Naive thymus-derived CD8-positive, alpha-beta T cell (primary cell): ENCODE measurements at places on chromosomes 13 and 19. TPM values are rescaled to one million over a fixed set of nuclear protein-coding genes. Genes with fewer than 3 reads are reported as not detected.

The SH2D3A gene
- polyA plus RNA-seq, result 23.0 TPM

The SRRM5 gene
- polyA plus RNA-seq, result 0.94 TPM

The ZSCAN1 gene
- not detected for polyA plus RNA-seq

- no peak for DNase-seq
Observed at GRCh38 chr13:112345826-112346172, 30.4 kb upstream of the SPACA7 start.

GRCh38 chr19:53879140-53880081, 2.6 kb upstream of the PRKCG start:
- peak; percentile 80 for DNase-seq

DNA sequence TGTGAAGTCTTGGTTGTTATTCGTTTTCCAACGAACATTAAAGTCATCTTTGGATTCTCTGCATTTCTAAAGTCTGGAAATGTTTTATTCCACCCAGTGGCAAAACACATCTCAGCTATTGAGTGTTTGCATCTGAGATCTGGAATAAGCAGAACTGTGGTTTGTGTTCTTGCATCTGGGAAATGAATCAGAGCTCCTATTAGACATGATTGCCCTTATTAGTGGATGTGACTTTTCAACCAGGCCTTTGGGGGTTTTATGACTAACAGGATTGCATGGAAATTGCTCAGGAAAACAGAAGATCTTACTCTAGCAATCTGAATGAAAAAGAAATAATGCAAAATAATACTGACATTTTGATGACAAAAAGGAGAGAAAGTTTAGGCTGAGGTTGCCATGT, 488.8 kb downstream of the IRS2 start:
- no peak for DNase-seq

- no peak for DNase-seq
Observed at GRCh38 chr19:33554391-33554790, 32.8 kb upstream of the PEPD start.

GRCh38 chr19:44600466-44600865, 12.9 kb upstream of the IGSF23 start:
- no peak for DNase-seq
